Activated CD4-positive, alpha-beta T cell treated with anti-CD3 and anti-CD28 coated beads, Interleukin-2, amount 10 ng/mL, durations not matched to agents 7 days and 5 days (primary cell): ENCODE measurements at places on chromosomes 1 and 21.

GRCh38 chr1:182677397-182678098, 6.8 kb downstream of the RGS8 start:
- DNase-seq: no peak

DNA sequence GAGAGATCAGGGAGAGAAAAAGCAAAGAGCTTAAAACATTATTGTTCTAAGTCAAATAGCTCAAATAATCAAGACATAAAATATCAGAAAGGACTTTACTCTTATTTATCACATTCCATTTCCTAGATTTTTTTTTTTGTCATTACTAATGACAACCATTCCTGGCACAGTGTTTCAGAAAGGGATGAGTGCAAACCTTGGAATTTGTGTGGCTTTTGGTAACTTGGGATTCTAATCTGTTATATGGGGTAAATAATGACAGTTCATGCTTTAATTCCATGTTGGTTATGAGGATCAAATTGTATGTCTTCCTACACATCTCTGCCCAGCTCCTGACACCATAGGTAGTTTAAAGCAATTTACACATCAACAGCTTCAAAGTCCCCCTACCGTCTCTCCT, 358.4 kb upstream of the ADGRL4 start:
- no peak for DNase-seq

DNA sequence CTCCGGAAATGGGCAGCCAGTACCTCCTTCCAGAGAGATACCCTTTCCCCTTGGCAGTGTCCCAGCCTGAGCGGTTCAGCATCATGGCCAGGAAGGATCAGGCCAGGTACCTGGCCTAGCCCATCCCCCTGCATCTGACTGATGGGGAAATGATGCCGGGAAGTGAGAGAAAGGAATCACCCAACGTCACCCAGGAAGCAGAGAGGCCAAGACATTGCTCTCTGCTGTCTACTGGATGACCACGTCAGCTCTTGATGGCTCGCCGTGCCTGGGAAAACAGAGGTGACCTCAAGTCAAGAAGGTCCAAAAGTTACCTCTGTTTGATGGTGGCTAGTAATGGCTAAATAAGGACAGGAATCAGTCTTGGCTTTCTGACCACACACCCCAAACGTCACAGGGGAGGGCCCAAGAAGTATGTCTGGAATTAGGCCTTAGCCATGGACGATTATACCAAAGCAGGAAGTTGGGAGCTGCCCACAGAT, 79.0 kb downstream of the MRPL37 start:
- no peak for DNase-seq

DNA sequence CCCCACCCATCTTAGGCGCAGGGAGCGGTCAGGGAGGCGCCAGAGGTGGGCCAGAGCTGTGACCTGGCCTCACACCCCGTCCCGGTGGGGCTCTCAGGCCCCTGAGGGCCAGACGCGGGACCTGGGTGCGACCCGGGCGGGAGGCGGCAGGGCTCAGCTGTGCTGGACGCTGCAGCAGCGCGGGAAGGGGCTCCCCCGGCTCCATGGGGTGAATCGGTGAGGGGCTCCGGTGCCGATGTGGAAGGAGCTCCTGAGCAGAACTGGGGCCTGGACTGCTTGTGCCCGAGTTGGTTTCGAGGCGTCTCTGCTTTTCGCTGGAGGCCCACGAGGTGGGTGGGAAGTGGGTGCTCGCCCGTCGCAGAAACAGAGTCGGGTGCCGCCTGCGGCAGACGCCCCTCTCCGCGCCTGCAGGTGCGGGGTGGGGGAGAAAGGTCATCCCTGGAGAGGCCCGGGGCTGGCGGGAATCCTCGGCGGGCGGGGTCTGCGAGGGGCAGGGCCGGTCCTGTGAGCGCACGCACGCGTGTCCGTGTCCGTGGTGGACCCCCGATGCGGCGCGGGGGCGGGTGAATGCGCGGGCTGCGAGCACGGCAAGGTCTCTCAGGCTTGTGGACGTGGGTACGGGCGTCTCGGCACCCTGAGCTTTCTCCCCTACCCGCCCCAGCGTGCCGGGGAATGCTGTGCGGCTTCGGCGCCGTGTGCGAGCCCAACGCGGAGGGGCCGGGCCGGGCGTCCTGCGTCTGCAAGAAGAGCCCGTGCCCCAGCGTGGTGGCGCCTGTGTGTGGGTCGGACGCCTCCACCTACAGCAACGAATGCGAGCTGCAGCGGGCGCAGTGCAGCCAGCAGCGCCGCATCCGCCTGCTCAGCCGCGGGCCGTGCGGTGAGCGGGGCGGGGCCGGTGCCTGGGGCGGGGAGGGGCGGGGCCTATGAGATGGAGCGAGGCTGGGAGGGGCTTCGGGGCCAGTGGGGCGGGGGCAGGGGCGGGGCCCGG, 20.4 kb downstream of the AGRN start:
- peak; percentile 86 for DNase-seq
